Right renal pelvis (tissue), 4 donors: ENCODE measurements at places on chromosomes 13 and 19.

DNA sequence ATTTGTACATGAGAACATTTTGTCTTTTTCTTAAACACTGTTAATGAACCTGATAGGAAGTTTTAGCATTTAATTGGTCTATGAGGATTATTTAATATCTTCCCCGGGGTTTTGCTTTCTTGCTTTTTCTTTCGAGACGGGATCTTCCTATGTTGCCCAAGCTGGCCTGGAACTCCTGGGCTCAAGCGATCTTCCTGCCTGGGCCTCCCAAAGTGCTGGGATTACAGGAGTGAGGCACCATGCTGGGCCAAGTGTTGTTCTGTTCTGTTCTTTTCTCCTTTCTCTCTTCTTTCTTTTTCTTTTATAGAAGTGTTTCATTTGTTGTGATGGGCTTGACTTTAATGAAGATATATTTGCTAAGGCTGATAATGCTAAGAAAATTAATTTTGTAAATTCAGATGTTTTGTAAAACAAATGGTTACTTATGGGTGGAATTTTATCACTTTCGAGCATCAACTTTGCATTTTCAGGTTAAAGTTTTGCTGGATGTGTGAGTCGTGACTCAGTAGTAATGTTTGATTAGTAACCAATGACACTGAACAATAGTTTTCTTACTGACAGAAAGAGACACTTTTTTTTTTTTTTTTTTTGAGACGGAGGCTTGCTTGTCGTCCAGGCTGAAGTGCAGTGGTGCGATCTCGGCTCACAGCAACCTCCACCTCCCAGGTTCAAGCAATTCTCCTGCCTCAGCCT, 2.2 kb downstream of the PAN3 start:
- no peak for DNase-seq

GRCh38 chr13:102207680-102208342, 194.0 kb downstream of the FGF14 start:
- no peak for DNase-seq

GRCh38 chr19:43572171-43572588, 3.1 kb downstream of the XRCC1 start:
- DNase-seq: no peak

DNA sequence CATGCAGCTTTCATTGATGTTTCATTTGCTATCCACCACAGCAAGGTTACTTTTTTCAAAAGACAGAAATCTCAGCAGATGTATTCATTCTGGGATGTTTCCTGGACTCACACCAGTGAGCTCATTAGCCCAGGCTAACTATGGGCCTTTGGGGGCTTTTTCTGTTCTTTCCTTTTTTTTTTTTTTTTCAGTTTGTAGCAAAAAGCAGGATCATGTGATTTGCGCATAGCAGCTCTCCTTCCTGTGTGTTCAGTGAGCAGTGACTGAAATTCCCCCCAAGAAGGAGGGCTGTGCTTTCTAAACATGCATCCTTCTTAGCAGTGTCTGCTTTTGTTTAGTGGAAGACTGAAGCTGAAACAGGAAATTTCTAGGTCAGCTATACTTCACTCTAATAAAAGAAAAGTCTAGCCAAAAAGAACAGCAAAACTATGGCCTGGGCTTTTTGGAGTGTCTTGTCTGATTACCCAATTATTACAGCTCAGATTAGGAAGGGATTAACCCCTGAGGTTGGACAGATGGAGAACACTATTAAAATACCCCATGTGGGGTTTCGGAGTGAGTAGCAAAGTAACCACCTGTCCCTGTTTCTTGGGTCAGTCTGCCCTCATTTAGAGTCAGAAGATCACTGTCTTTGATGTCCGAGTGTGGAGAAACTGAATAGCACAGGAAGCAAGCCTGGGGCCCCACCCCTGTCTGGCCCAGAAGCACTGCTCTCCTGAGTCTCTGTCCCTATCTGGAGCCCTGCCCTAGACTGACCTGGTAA, 8.9 kb upstream of the AMER2 start:
- DNase-seq: no peak

- no peak for DNase-seq
Measured at GRCh38 chr19:15234431-15235130, 2.3 kb upstream of the EPHX3 start.

GRCh38 chr19:29781386-29782259, 30.2 kb upstream of the CCNE1 start:
- DNase-seq: no peak

GRCh38 chr13:110285991-110286832, 20.7 kb downstream of the COL4A1 start:
- no peak for DNase-seq

DNA sequence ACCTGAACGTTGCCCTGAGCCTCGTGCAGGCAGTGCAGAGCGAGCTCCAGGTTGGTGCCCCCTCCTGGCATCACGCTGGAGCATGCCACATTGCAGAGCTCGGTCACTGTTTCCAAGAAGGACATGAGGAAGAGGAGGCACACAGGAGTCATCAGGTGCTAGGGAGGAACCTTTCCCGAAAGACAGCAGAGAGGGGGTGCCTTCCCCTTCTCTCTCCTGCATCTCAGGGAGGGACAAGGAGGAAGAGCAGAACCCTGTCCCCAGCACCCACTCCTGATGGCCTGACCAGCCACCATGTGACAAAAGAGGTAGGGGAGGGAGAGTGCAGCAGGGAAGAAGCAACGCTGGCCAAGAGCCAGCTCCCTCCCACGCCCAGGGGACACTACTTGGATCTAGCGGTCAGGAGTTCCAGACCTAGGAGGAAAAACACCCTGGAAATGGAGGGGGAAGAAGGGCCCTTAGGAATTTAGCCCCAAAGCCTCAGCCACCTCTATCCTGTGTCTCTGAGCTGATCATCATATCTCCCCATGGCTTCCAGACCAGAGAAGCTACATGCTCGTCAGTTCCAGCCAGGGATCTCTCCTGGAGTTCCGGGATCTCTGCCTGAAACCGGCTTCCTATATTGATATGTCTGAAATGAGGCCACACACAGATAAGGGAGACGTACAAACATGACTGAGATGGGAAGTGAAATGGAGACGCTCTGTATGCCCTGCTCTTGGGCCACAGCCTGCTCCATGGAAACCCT, 17.0 kb upstream of the NAPA start:
- no peak for DNase-seq

DNA sequence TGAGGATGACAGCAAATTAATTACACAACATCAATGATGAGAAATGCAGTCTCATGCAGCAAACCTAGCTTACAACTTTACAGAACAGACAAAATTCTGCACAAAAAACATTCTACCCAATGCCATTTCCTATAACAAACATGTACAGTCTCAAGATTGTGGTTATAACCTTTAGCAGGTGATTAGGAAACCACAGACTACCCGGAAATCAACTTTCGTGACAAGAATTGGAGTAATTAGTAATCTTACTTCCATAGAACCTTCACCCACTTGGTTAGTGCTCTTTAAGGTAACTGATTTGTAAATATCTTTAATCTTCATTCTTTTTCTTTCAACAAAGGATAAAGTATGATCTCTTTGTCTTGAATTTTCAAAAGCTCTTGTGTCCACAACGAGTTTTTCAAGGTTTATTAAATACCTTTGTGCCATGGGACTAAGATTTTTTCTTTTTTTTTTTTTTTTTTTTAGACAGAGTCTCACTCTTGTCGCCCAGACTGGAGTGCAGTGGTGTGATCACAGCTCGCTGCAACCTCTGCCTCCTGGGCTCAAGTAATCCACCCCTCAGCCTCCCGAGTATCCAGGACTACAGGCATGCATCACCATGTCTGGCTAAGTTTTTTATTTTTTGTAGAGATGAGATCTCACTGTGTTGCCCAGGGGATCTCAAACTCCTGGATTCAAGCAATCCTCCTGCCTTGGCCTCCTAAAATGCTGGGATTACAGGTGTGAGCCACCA, 78.8 kb downstream of the MAP4K1 start:
- no peak for DNase-seq

GRCh38 chr13:73334445-73334844, 275.6 kb downstream of the KLF5 start:
- no peak for DNase-seq

DNA sequence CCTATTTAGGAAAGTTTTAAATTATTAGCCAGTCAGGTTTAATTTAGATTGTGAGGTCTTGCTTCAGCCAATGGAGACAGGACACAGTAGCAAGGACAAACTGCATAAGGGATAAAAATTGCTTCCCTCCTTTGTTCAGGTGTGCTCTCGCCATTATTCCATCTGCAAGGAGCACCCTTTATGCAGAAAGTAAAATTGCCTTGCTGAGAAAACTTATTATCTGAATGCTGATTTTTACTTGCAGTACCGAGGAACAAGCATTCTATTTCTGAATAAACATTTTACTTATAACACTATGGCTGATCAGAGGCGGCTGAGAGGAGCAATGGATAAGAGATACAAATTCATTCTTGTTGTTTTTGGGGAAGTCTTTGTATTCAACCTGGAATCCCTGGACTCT, 8.0 kb downstream of the CYP4F22 start:
- DNase-seq: no peak

DNA sequence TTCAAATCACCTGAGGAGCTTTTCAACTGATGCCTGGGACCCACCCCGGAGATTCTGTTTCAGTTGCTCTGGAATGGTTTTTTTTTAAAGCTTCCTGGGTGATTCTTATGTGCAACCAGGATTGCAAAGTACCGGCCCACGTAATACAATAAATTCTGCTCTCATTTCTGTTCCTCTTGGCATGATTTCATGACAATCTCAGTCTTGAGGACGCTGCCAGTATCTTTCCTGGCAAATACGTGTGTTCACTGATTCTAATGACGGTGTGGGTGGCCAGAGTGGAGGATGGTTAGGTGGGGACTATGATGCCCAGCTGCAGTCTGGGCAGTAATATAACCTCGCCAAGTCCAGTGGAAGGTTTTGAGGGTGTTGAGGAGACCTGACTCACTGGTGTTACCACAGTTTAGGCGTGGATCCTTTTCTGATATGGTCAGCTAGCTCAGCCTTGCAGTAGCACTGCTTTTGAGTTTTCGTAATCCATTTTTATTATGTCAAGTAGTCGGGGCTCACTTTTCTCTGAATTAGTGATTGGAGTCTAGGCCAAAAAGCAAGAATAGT, 49.4 kb downstream of the FAM124A start:
- no peak for DNase-seq
